ENCODE measurements at places on chromosomes 7 and 10.

- no peak for DNase-seq
Observed at GRCh38 chr10:86188796-86189558, 177.6 kb downstream of the GRID1 start.

- no peak for DNase-seq
Observed at GRCh38 chr7:144784943-144785342, 50.9 kb downstream of the TPK1 start.

DNA sequence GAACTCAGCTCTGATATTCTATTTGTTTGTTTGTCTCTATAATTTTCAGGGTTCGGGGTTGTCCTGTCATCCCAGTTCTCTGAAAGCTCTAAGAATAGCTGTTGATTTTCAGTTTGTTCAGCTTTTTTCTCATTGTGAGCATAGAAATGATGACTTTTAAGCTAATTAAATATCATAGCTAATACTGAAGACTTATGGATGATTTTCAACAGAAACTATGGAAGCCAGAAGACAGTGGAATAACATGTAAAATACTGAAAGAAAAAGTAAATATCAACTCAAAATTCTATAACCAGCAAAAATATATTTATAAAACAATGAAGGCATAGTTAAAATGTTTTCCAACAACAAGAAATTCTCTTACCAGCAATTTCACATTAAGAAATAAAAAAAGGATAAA, 96.4 kb upstream of the ETV1 start:
- no peak for DNase-seq

GRCh38 chr7:1977059-1977875, 255.5 kb downstream of the MAD1L1 start:
- DNase-seq: no peak

- peak; percentile 38 for DNase-seq
Observed at GRCh38 chr7:23893942-23894891, 184.2 kb downstream of the STK31 start.

DNA sequence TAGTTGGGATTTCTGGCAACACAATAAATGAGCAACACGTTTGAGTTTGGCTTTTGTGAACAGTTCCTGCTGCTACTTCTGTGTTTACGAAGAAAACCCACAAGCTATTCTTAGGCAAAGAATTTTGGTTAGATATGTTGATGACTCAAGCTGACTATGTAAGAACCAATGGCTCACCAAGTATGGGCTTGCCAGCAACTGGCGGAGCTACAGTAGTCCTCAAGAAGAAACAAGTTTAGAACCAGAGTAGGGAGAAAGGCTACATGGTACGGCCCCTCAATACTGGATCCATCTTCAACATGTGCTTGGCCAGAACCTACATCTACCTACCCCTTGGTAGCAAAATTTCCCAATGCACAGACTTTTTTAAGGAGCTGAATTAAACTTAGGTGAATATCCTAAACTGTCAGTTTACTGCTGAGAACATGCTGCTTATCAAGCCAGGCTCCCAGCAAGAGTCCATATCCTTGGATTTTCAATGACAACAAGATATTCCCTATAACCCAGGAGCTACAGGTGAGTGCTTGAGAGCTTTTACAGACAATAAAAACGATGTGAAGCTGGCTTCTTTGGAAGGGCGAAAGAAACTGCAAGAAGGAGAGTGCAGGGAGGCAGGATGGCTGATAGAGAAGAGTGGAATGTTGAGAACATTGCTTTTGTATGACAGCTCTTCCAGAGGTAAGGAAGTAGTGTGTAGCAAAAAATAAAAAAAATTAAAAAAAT, 74.3 kb upstream of the ASAH2 start:
- no peak for DNase-seq

DNA sequence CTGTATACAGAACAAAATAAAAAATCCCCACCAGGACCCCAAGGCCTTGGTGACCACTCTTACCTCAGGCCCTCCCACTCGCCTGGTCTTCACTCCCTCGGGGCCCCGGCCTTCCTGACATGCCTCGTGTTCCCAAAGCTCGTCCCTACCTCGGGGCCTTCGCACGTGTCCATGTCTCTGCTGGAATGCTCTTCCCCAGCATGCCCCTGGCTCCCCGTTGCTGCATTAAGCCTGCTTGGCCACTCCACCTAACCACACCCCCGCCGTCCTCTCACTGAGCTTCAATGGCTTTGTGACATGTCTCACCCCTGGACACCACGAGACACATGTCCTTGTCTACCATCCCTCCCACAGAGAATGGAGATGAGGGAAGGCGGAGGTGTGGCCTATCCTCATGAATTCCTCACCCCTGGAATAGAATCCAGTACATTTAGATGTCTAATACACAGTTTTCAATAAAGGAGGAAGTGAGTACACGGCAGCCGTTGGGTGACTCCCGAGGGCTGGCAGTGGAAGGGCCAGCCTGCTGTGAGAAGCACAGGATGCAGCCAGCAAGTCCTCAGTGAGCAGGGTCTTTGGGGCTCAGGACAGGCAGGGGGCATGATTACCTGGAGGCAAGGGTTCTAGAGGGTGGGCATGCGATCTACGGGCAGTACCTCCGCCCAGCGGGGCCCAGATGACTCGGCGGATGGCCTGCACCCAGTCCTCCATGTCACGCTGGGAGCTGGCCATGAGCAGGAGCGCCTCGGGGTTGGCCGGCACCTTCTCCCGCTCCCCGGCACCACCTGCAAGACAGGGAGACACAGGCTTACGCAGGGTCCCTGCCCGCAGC, 125.7 kb downstream of the ARHGAP22 start:
- no peak for DNase-seq

GRCh38 chr7:14305233-14305866, 315.9 kb upstream of the ETV1 start:
- DNase-seq: no peak

GRCh38 chr7:12783421-12784095, 96.1 kb downstream of the ARL4A start:
- DNase-seq: no peak

Measured in CD4-positive, CD25-positive, alpha-beta regulatory T cell (primary cell).